ENCODE measurements at places on chromosomes 2 and 18.
A peak's percentile ranks its signal among the peaks of the same experiment; 100 is the strongest.

GRCh38 chr18:10201659-10202058, 252.8 kb upstream of the APCDD1 start:
- DNase-seq, result no peak

DNA sequence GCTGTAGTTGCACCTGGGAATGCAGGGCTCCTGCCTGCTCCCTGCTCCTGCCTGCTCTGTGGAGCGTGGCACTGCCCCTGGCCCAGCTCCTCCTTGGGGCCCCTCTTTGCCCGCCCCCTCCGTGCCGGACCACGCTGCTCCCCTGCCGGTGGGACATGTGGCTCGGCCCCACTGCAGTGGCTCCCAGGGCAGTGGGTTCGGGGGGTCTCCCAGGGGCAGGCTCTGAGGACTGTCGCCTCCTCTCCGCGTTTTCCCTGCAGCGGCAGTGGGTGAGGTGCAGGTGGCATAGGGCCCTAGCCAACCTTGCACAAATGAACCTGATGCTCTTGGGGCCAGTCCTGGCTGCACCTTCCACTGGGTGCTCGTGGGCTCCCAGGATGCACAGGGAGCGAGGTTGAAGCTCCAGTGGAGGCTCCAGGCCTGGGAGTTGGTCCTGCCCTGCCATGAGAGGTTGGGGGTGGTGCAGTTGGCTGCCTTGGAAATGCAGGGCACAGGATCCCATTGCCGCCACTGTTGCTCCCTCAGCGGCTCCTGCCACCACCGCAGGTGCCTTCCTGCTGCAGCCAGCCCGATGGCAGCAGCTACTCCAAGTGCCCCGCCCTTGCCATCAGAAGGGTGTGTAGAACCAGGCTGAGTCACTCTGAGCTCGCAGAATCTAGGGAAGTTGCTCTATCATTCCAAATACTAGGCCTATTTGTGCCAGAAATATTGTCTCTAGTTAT, 313.1 kb upstream of the SYT4 start:
- peak; percentile 87 for DNase-seq

GRCh38 chr2:66815886-66816285, 381.0 kb downstream of the MEIS1 start:
- no peak for DNase-seq

GRCh38 chr18:36176177-36176584, 11.1 kb upstream of the MOCOS start:
- no peak for DNase-seq

DNA sequence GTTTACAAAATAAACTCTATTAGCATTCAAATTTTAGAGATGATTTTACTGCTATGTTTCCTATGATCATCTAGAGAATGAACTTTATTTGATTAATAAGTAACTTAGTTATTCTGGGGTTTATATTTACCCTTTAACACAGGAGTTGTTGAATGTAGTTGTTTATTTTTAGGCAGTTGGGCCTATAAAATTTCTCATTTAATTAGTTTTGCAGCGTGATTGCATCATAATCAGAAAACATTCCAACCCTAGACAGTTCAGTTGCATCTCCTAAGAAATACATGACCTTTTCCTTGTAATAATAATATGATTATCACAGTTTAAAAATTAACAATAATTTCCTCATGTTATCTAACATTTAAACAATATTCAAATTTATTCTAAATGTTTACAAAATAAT, 224.7 kb upstream of the CDH7 start:
- DNase-seq, result no peak

DNA sequence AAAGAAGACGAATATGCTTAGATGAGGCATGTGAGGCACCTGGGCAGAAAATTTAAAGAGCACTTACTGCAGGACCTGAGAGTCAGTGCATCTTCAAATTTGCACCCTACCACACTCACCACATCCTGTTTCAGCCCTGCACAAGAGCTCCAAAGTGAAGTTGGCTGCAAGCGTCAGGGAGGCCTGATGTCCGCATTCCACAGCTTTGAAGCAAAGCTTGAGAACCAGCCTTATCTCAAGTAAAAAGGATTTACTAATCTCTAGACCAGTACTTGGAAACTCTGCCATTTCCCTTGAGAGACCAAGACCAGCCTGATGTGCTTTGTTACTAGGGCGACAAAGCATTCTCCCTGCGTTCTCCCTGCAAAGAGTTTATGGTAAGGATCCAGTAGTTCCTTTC, 3.4 kb upstream of the ASNSD1 start:
- no peak for DNase-seq

DNA sequence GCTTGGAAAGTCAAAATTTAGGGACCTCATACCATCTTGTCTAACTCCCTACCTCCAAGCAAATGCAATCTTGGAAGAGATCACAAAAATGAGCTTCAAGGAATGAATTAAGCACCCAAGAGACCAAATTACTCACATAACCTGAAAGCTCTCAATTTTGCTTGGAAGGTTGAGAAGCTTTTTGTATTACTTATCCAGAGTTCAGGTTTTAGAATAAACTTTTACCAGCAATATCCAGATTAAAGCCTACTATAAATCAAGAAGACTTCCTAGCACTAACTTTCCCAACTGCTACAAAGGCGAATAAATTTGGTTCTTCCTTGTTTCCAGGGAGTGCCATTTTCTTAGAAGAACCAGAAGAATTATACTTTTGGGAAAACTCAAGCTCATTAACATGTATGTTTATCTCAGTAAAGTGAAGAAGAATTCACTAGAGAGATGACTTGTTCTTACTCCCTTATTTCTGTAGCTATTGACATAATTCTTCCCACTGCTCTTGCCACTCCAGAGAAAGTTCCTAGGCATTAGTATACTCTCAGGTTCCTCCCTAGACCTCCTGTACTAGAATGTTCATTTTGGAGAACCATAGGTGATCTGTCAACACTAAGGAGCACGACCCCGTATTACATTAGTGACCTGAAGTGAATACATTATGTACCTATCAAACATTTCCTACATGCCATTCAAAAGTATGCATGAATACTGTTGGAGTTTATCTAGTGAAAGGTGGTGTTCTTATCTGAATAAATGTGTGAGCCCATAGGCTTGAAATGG, 18.0 kb upstream of the STPG4 start:
- no peak for DNase-seq

DNA sequence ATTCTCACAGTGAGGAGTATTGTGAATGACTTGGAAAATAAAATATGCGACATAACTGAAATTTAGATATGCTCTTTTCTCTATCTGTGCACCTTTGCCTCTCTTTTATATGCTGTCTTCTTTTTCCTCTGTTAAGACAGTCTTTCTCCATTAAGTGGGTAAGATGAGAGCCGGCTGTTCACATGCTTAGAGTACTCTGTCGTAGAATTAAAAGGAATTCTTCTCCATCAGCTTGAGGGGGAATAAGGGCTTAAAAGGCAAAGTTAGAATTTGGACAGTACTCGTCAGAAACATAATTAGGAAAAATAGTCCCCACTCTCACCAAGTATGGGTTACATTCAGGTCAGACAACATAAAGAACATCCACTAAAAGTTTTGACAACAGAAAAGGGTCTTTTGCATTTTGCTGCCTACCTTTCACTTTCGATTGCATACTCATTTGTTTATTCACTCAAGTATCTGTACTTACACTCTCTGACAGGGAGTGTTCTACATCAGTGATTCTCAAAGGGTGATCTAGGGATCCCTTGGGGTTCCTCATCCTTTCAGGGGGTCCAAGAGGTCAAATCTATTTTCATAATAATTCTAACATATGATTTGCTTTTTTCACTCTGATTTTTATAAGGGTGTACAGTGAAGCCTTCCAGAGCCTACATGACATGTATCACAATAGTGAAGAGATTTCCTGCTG, 48.0 kb downstream of the ARHGAP15 start:
- no peak for DNase-seq

DNA sequence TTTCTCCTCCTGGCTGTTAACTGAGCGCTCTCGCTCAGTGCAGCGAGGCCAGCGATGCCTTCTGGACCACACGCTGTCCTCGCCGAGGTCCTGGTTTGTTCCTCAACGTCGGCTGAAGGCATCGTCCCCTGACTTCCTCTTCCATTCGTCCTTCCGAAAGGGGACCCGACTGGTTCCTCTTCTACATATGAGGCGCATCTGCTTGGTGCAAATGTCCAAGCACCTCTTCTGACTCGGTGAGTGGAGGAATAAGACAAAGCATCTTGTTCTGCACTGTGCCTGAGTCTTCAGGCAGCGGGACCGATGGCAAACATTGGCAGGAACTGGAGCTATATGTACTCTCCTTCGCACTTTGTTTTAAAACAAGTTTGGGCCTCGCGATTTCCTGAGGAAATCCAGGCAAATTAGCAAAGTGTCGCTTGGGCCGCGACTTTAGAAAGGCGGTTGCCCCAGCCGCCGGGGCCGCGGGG, 621 bp upstream of the KCNS3 start:
- no peak for DNase-seq

DNA sequence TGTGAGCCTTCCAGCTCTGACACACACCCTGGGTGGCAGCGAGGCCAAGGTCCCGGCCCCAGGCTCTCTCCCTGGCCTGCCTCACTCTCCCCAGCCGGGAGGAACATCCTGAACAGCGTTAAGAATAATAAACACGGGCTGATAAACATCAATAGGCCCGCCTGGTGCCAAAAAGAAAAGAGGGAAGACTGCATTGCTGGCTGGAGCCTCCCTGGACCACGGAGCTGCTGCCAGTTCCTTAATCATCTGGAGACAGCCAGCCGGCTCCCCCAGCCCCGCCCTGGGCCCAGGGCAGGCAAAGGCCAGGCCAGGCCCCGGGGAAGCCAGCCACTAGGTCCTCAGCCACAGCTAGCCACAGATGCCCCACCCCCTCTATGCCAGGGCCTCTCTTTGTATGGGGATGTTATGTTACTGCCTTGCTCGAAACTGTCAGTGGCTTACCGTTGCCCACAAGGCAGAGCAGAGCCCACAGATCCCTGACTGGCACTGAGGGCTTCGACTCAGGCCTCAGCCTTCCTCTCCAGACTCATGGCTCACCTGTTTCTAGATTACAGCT, 293.7 kb downstream of the DYSF start:
- no peak for DNase-seq

DNA sequence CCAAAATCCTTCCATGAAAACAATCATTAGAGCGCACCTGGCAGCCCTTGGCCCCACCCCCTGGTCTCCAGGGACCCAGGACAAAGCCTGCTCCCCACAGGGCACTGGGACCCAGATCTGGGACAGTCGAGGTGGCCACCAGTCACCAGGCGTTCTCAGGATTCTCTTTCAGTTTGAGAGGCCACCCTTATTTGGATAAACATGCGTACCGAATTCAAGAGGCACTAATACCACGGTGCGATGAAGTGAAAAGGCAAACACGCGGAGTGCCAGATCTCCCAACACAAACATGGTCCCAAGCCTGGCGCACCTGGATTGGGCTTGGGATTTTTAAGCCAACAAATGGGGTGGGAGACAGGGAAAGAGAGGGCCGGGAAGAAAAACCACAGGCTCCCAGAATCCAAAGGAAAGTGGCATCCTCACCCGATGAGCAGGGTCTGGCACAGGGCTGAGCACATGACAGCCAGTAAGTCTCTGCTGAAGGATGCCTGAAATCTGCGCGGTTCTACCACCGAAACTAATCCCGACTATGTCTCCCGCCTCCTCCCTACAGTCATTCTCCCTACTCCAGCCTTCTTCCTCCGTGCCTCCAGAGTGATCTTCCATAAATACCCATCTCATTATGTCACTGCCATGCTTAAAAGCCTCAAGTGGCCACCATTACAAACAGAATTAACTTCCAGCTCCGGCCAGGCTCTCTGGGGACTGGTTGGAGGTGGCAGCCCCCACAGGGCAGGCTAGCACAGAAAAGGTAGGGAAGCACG, 60.9 kb upstream of the KLHL29 start:
- no peak for DNase-seq

DNA sequence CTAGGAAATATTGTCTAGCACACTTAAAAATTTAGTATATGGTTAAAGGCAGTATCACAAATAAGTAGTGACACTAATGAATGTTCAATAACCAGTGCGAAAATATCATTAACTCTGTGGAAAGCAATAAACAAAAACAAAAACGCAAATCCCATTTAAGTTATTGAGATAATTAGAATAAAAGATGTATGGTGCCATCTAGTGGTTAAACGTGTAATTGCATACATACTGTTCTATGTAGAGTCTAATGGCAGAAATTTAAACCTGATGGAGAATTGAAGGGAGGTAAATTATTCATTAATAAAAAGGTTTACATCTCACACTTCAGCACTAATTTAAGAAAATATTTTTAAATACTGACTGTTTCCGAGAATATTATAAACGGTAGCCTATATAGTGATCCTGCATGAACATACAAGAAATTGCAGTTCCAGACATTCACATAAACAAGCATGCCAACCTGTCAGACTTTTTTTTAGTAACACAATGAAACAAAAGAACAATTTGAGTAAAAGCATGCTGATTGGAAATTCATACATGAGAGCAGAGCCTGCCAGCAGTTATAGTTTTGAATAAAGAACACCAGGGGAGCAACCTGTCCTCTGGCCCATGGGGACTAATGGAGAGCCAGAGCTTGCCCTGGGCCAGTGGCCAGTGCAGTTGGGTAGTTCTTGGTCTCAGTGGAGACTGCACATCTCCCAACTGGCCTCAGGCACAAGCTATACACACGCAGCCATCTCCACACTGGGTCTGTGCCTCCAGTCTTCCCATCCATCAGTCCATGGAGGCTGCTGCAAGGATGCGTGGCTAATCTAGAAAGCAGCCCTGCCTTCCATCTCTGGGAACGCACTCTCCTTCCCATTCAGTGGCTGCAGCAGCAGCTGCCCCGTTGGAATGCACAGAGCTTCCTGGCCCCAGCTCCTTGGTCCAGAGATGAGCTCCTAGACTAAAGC, 28.0 kb downstream of the GCG start:
- no peak for DNase-seq

- no peak for DNase-seq
Measured at GRCh38 chr2:68747413-68747812, 12.8 kb downstream of the ARHGAP25 start.

GRCh38 chr2:25692737-25693445, 19.5 kb upstream of the DTNB start:
- peak; percentile 35 for DNase-seq

DNA sequence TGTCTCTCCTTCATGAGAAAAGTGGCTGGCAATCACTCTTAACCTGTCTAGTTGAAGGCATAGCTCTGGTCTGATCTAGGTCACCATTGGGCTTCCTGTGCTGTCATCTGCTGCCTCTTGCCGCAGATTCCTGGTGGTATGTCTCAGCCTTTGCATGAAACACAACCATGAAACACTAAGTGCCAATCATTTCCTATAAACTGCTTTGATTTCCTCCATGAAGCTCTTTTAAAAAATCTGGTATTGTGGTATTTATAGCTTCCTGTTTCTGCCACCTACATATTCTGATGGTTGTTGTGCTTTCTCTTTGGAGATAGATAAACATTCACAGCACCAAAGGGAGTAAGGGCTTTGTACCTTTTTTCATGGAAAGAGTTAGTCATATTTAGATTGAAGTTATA, 120.0 kb upstream of the EPC2 start:
- DNase-seq, result no peak

DNA sequence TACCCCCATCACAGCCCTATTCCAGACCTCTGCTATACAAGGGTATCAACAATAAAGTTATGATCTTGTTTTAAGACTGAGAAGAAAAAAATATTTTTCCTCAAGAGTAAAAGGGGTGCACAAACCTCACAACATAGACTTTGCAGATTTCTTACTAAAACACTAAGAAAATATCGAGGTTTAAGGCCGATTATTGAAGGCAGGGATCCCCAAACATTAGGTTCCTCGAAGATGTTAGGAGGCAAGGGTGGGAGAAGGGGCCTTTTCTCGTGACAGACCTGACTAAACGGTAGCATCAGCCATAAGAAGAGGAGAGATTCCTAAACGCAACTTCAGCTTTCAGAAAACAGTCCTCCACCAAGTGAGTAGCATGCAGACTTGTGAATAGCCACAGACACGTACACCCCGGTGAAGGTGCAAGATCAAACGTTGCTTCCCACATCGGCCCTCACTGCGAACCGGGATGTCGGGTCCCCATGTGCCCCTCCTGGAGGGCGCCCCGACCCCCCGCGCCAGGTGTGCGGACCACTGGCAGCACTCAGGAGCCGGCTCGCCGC, 678 bp downstream of the PIAS2 start:
- DNase-seq, result no peak
